ENCODE measurements at places on chromosomes 11 and 22. TPM values are rescaled to one million over a fixed set of nuclear protein-coding genes. Genes with fewer than 3 reads are reported as not detected.

USP2 gene
- 5.2 TPM for total RNA-seq

DNA sequence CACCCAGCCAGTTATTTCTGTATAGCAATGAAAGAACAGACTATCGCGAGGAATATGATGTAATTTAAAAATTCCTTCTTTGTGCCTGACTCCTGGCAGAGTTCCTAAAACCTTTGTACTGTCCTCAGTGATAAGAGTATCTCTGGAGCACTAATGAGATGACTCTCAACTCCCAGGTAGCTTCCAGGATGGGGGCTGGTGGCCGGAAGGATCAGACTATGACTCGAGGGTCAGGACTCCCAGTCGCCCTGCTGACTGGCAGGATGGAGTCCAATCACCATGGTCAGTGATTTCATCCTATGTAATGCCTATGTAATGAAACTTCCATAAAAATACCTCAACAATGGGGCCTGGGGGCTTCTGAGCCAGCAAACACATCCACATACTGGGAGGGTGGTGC is 135.1 kb downstream of the SHANK2 start:
- no peak for DNase-seq

THRSP gene
- total RNA-seq = not detected

DNA sequence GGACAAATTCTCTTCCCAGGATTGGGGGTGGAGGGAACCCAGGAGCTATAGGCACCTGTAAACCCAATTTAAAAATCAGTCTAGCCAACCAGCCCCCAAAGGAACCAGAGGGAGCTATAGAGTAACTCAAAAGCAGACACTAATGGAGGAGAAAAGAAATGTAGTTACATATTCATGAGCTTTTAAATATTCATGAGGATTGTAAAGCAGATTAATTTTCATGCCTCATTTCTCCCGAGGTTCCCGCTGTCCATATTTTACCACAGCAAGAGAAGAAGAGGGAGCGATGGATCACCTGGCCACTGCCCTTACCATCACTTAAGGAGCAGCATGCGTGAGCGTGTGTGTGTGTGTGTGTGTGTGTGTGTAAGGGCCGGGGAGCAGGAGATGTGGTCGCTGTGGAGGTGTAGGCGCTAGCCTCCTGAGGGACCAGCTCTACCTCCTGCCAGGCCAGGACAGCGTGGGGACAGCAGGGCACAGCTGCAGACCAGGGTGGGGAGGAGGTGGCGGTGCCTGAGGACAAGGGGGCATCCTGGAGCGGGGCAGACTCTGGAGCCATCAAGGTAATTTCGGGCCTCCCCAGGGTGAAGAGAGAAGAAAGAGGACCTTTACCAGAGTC is 100.7 kb upstream of the THY1 start:
- DNase-seq = no peak

- DNase-seq = no peak
Observed at GRCh38 chr11:122287401-122287800, 171.4 kb upstream of the BLID start.

SCGB1C1 gene
- not detected for total RNA-seq

- DNase-seq = no peak
Observed at GRCh38 chr11:57391539-57391938, 1.1 kb upstream of the PRG2 start.

DNA sequence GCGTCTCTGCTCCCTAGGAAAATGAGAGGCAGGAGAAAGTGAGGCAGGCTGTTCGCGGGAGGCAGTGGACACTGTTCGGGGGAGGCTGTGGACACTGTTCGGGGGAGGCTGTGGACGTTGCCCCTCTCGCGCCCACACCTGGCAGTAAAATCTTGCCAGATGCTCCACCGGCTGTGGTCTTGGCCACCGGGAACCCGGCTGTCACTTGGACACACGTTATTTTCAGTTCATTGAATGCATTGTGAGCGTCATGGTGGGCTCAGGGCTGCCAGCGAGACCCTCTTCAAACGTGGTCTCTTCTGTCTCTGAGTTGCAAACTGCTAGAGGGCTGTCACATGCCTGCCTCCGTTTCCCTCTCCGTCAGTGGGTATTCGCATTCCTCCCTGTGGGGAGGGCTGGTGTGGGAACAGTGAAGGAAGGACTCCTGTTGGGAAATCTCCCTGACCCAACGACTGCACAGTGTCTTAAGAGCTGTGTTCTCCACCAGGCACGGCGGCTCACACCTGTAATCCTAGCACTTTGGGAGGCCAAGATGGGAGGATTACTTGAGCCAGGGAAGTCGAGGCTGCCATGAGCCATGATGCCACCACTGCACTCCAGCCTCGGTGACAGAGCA is 1.4 kb downstream of the PRR5 start:
- DNase-seq = no peak

DNA sequence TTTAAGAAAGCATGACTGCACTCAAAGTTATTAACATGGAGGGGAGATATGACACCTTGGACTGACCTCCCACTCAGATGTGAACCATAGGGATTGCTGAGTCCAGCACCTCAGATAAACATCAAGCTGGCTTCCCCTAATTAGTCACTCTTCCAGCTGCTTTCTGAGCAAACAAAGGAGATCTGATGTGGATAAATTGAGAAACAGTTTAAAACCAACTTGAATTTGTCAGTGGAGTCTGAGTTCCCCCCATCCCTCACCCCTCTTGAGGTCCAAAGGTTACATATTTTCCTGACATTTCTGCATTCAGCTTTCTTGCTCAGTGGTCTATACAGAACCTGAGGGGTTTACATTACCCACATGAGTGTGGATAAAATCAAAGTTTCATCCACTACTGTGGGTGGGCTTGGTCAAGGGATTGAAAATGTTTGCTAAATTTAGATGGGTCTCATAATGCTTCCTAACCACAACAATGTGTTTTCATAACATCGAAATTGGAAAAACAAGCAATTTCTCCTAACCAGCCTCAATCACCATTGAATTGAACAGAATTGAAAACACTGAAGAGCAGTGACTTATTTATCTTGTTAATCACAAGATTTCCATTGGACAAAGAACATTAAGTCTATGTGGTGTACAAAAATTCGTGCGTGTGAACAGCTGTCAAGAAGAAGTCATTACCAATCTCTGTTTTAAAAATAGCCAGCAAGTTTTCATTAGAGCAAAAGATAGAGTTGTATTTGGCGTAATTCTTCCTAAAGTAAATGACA is 292.3 kb downstream of the METTL15 start:
- DNase-seq = no peak

GRCh38 chr11:3022300-3022967 is 30.3 kb upstream of the NAP1L4 start:
- no peak for DNase-seq

GRCh38 chr22:28148816-28149465 is 229.9 kb upstream of the PITPNB start:
- DNase-seq = no peak

GRCh38 chr11:1303126-1303821 is 6.2 kb downstream of the TOLLIP start:
- DNase-seq = no peak

GRCh38 chr22:29979777-29980321 is 96.9 kb downstream of the MTMR3 start:
- no peak for DNase-seq

DNA sequence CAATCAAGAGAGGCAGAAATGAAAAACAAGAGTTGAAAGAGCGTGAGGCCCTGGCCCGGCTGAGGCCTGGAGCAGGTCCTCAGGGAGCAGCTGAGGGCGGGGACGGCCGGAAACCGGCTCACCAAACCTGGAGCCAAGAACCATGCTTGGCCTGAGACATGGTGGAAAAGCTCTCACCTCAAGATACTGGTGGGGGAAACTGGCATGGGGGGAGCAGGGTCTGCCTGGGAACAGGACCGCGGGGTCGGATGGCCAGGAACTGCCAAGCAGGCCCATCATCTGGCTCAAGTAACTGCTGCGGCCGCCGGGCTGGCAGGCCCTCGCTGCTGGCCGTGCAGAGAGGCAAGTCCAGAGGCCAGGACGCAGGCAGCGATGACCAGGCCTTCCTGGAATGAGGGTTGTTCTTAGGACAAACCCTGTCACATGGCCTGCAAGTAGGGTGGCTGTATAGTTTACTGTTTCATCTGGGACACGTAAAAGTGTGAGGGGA is 18.9 kb upstream of the WNT11 start:
- no peak for DNase-seq

DMC1 gene
- total RNA-seq = not detected

PIWIL4 gene
- total RNA-seq = 1.3 TPM

DNA sequence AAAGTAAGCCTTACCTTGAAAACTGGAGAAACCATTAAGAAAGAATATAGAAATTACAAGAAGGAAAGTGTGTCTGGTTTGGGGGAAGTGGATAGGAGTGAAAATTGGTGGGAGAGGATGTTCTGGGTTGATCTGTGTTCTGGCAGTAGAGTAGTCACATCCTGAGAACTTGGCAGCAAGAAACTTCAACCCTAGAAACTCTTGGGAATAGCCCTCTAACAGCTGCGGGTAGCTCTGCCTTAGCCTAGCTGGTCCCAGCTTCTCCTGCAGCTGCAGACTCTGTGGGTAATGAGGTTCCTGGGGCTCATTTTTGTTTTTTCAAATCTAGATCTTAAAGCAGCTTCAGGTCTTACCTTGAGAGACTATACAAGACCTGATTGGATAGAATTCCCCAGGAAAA is 24.2 kb upstream of the OR6X1 start:
- DNase-seq = no peak

DNA sequence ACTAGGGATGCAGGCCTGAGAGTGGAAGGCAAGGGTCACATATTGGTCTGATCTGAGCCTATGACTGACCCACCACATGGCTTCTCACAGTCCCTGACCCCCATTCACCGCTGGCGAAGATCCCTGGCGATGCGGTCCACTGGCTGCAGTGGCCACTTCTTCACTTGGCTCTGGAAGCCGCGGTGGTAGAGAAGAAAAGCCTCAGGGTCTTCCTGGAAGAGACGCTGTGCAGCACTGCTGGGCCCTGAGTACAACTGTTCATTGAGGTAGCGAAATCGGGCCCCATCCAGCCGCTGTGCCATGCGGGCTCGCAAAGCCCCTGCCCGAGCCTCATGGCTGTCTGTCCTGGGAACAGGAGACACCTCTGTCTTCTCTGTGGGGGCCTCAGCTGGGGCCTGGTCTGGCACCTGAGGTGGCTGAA is 2.4 kb downstream of the RRP8 start:
- DNase-seq = no peak

TUBA8 gene
- total RNA-seq = 2.3 TPM

- DNase-seq = no peak
Observed at GRCh38 chr11:100687054-100687629, at the start of gene ARHGAP42. ARHGAP42 (plus strand) TSS chr11:100687288; CDS start chr11:100687679, 391 bp downstream.

- DNase-seq = no peak
Observed at GRCh38 chr11:82505379-82505778, 228.3 kb downstream of the FAM181B start.

GRCh38 chr11:1705126-1706052 is 8.4 kb downstream of the KRTAP5-6 start:
- DNase-seq = no peak

SLC16A8 gene
- not detected for total RNA-seq

GRCh38 chr11:95147364-95147905 is 57.8 kb downstream of the ENDOD1 start:
- DNase-seq = no peak

DNA sequence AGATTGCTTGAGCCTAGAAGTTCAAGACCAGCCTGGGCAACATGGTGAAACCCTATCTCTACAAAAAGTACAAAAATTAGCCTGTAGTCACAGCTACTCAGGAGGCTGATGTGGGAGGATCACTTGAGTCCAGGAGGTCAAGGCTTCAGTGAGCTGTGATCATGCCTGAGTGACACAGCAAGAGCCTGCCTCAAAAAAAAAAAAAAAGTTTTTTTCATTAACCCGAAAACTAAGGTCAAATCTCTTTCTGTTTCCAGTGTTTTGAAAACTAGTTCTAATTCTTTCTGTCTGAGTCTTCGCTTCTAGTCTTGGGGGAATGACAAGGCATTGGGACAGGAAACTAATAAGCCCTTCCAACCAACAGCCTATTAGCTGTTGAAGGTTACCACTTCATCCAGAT is 57.6 kb downstream of the LIF start:
- DNase-seq = no peak

MICALL1 gene
- 21.9 TPM for total RNA-seq

DNA sequence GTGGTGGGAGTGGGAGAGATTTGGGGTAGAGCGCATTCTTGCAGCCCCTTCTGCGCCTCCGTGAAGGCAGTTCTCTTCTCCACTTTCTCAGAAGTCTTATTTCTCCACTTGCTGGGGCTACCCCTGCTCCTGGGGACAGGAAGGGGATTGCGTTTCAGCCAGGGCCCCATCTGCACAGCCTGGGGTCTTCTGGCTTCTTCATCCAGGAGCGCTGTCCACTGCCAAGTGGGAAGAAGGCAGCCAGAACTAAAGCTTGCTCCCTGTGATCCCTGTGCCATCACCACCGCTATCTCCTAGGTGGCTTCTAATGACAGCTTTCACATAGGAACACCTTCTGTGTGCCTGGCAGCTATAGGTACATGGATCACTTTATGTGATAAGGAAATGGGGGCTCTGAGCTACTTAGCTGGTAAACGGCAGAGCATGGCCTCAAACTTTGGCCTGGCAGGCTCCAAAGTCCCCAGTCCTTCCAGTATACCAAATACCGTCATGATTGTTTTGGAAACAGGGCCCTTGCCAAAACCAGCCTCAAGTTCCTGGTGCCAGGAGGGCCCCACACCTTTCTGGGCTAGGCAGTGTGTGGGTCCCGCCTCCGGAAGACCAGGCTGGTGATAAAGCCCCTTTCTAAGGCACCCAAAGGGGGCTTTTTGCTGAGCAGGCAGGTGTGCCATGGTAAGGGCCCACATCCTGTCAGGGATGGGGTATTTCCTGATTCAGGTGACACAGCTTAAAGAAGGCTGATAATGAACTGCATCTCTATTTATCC is 60.4 kb upstream of the PAX6 start:
- no peak for DNase-seq

DNA sequence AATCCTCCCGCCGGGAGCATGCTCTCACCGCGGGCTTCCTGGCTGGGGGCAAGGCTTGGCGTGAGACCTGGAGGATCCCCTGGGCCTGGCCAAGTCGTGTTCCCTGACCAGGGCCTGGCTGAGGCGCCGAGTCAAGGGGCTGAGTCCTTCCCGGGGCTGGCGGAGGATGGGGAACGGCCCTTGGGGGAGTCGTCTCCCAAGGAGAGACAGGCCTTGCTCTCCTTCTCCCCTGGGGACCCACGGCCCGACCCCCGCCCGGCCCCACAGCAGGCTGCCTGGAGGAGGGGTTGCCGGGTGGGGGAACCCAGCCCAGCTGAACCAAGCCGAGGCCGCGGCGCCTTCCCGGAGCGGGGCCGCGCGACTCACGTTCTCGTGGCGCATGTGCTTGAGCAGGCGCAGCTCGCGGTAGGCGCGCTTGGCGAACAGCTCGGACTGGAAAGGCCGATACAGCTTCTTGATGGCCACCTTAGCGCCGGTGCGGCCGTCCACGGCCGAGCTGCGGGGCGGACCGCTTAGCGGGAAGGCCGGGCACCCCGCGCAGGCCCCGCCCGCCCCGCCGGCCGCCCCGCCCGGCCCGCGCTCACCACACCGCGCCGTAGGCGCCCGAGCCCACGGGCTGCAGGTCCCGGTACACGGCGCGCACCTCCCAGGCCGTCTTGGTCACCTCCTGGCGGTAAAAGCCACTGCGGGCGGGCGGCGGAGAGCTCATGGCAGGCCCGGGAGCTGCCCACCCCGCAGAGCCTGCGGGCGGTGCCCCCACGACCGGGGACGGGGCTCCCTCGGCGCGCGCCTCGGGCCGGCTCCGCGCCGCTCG is 475 bp downstream of the MAPK12 start:
- no peak for DNase-seq

- DNase-seq = no peak
Observed at GRCh38 chr11:124101737-124102136, 13.5 kb upstream of the VWA5A start.

RAG1 gene
- 0.16 TPM for total RNA-seq

GRCh38 chr22:32499666-32500065 is 25.1 kb downstream of the FBXO7 start:
- no peak for DNase-seq

All from T-helper 17 cell (primary cell).